ENCODE measurements at places on chromosomes 2 and 18.

DNA sequence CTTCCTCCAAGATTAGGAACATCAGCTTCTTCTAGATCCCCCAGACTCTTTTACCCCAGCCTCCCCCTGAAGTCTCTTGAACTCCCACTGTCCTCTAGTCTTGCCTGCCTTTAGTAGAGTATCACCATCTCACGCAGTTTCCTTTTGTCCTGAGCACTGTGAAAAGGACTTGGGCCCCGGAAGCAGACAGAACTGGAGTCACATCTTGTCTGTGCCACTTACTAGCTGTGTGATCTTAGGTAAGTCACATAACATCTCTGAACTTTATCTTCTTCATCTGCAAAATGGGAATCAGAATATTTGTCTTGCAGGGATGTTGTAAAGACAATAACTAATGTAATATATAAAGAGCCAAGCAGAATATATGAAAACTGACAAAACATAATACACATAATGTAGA lies 8.4 kb upstream of the TRABD2A start:
- peak; percentile 34 for DNase-seq

DNA sequence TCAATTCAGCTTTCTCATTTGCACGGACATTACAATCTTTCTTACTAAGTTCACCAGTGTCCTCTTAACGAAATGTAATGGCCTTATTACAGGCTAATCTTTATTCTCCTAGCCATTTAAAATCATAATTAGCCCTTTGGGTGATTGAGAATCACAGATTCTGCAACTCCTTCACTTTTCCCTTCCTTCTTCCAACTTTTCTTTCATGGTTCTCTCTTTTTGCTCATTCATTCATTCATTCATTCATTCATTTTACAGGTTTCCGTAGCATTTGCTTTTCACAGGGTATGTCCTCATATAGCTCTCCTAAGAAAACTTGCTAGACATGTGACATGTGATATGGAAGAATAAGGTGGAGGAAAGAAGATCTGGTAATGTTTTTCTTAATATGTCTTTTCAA lies 16.0 kb downstream of the TBR1 start:
- DNase-seq = no peak

GRCh38 chr18:24877546-24877945 lies 417.1 kb downstream of the HRH4 start:
- DNase-seq = no peak

DNA sequence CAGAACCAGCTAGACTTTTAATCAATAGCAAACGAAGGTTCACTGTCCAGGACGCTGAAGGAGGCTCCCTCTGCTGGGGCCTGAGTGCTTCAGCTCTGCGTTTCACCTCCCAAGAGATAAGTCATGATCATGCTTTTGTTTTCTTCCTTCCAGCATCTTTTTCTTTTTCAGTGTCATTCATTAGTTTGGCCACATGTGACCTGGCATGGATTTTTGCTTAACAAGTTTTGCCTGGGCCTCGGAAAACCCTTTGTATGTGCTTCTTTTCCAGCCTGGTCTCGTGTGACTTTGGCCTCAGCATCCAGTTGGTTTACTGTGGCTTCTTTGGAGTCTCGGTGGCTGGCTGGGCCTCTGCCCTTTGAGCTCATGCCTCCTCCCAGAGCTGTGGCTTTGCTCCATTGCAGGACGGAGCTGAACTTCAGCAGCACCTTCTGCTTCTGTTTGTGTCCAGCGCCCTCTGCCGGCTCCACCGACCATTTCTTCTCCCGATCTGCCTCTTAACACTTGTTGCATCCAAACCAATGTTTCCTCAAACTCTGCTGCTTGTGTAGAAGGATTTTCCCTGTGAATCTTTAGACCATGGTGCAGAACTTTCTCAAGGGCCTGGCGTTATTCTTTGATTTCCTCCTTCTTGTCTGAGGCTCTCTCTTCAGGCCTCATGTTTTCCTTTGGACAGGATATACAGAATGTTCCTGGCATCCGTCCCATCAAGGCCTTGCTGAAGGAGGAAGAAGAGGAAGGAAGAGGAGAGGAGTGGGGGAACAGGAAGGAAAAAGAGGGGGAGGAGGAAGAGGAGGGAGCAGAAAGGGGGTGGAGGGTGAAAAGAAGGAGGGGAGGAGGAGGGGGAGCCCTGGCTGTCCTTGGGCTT lies 23.6 kb upstream of the HES6 start:
- DNase-seq = peak; percentile 76

- DNase-seq = no peak
Measured at GRCh38 chr2:94759211-94759610, 112.0 kb upstream of the TEKT4 start.

GRCh38 chr2:189375842-189376241 lies 65.4 kb upstream of the WDR75 start:
- no peak for DNase-seq

- no peak for DNase-seq
Measured at GRCh38 chr2:82636402-82637020, 1822.6 kb downstream of the SUCLG1 start.

- DNase-seq = no peak
Measured at GRCh38 chr18:36672437-36673344, 156.1 kb downstream of the TPGS2 start.

- DNase-seq = no peak
Measured at GRCh38 chr2:159230145-159230877, 56.2 kb downstream of the WDSUB1 start.

DNA sequence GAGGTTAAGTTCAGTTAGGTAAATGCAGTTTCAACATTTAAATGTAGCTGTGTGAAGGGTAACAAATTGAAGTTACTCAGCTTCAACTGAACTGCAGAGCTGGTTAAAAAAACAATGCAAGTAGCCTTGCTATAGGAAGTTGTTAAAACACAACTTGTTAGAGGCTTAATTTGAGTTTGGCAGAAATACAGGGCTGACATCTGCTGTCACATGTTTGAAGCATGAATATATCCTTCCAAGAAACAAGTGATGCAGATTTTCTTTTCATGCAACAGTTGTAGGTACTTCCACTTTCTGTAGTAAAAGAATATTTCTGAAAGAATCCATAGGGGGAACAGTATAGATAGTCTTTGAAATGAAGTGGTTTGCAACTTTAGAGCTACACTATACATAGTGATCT lies 208.7 kb upstream of the RASGRP3 start:
- DNase-seq = no peak

DNA sequence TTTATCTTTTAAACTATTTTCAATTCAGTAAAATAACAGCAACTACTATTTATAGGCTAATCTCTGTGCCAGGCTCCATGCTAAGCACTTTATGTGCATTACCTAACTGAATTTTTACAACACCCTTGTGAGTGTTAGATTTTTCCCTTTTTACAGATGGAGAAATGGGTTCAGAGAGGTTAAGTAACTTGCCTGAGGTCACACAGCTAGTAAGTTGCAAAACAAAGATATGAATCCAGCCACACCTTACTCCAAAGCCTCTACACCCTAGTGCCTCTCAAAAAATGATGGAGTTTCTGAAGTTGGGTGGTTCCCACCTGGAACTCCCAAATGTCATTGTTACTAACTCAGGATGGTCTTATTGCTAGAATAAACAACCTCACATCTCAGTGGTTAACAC lies 60.8 kb downstream of the RHOB start:
- DNase-seq = no peak

GRCh38 chr18:2987876-2988790 lies 24.8 kb downstream of the LPIN2 start:
- no peak for DNase-seq

- no peak for DNase-seq
Measured at GRCh38 chr18:61666876-61667590, 225.8 kb downstream of the RNF152 start.

- no peak for DNase-seq
Measured at GRCh38 chr18:68564961-68565360, 149.9 kb downstream of the TMX3 start.

DNA sequence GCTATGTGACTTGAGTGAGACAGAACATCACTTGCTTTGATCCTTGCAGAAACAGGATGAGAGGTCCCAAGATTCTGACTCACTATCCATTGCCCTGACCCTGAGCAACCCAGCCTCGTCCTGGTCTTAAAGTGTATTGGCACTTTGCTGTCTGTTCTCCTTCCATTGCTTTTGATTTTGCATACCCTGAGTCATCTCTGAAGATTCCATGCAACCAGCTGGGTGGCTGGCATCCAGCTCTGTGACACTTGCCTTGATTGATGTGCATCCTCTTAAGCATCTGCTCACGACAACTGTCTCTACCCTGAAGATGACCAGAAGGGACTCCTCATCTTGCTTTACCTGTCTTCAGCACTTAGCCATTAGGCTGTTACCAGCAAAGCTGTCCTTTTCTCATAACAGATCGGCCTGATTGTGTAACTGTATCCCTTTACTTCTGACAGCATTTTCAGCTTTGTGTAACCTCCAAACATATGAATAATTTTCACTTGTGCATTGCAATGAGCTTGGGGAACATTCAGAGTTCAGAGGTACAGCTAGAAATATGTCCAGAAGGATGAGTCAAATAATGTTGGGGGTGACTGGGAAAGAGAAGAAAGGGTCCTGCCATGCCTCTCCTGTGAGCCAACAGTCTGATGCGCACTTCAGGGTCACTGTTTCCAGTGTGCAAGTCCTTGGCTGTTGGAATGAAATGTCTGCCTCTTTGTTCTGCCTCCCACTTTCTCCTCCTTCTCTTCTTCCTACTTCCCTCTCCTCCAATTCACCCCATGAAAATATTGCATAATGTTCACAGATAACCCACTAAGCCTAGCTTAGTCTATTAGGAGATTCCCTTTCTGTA lies 249.7 kb upstream of the OSR1 start:
- DNase-seq = no peak

GRCh38 chr2:96811917-96812316 lies 4.2 kb upstream of the CNNM3 start:
- no peak for DNase-seq

- DNase-seq = no peak
Measured at GRCh38 chr2:207600231-207600630, 25.0 kb downstream of the METTL21A start.

GRCh38 chr2:149409506-149409905 lies 79.1 kb downstream of the LYPD6 start:
- no peak for DNase-seq

DNA sequence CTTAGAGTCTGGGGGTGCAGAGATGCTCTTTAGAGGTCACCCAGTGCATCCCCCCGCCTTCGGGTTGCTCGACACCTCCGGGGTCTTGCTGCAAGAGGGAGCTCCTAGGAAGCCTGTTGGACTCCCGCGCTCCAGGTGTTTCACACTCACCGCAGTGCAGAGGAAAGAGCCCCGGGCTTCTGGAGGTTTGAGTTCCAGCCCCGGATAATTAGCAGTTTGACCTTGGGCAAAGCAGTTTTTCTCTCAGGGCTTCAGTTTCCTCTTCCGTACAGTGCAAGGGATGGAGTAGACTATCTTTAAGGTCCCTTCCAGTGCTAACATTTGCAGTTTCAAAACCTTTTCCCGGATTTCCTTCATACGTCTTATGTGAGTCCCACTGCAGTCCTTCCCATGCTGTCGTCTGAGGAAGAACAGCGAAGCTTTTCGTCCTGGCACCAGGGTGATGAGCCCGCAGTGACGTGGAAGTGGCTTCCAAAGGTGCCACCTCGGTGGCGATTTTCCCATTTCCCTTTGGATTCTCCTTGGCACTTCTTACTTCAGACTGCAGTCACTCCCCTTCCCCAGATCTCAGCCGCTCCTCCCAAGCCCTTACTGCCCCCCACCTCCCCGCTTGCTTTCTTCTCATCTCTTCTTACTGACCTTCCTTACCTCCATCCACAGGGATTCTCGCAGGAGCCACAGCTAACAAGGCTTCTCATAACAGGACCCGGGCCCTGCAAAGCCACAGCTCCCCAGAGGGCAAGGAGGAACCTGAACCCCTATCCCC lies 585 bp downstream of the PNKD start:
- no peak for DNase-seq

- no peak for DNase-seq
Measured at GRCh38 chr18:48418539-48419276, 9.5 kb upstream of the ZBTB7C start.

DNA sequence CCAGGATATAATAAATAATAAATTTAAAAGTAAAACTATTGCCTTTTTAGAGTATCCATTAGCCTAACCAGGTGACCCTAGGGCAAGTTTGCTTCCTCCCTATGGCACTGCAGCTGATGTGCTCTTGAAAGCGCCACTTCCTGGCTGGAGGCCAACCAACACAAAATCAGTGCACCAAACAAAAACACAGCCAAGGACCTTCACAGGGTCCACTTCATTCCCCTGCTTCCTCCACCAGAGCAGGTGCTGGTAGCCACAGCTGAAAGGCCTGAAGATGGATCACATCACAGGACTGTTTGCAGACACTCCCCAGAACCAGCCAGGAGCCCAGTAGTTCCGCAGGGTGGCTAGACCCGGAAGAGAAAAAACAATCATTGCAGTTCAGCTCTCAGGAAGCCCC lies 108.8 kb downstream of the TWIST2 start:
- no peak for DNase-seq

- DNase-seq = no peak
Measured at GRCh38 chr2:102872388-102872787, 110.6 kb downstream of the TMEM182 start.

DNA sequence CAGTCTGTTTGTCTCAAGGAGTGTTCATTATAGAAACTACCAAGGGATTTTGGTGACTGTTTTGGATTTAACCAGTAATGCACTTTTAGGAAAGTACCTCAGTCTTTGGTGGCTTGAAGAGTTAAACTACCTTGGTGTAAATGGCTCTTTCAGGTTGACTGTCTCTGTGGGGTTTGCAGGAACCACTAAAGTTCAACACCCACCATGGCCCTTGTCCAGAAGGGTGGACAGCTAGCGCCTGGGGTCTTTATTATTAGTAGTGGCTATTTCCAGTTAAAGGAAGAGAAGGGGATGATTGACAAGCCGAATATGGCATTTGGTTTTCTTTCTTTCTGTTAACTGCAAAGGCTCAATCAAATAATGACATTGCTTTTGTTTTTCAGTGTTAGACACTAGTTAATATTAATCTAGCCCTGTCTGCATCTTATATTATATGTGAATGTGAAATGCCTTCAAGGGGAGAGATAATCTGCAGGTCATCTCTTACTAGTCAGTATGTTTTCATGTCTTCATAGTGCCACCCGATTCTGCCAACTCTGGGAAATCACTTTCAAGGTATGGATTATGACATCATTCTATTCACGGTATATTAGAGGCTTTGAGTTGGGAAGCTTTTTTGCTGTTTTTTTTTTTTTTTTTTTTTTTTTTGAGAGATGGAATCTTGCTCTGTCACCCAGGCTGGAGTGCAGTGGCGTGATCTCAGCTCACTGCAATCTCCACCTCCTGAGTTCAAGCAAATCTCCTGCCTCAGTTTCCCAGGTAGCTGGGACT lies 56.4 kb downstream of the MAP4K4 start:
- DNase-seq = no peak

GRCh38 chr2:195410074-195410671 lies 246.9 kb upstream of the SLC39A10 start:
- DNase-seq = no peak

DNA sequence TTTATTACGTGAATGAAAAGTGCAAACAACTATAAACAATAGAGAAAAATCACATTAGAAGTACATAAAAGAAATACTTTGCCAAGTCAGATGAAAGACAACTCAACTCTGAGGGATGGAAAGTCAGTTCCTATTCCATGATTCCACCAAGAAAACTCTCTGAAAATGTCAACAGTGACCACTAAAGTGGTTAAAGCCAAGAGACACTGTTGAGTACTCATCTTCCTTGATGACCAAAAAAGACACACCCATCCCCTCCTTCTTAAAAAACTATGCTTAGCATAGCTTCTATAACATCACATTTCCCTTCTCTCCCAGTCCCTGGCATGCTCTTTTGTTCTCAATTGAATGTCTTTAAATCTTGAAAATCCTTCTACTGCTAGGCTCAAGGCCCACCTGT lies 160.0 kb downstream of the TCF4 start:
- DNase-seq = no peak

GRCh38 chr2:160647967-160648685 lies 154.5 kb upstream of the RBMS1 start:
- DNase-seq = no peak

Data from CD4-positive, alpha-beta T cell treated with Interleukin-12 subunit alpha and Interleukin-12 subunit beta, for 1 hour (primary cell).